ENCODE measurements at places on chromosomes 1 and 21. TPM values are rescaled to one million over a fixed set of nuclear protein-coding genes. Genes with fewer than 3 reads are reported as not detected.

Gene PDPN
- 20.3 TPM for total RNA-seq

Gene CYP4A11
- total RNA-seq = not detected

Gene CFAP141
- total RNA-seq = not detected

Gene SMCP
- total RNA-seq = not detected

Gene IGSF5
- total RNA-seq = 4.1 TPM

Gene XCL2
- total RNA-seq = not detected

Gene ARHGEF16
- 0.89 TPM for total RNA-seq

Gene PKLR
- total RNA-seq = not detected

Gene LAMTOR5
- 256 TPM for total RNA-seq

Gene ATP1B1
- 302 TPM for total RNA-seq

Gene CADM3
- total RNA-seq = 5.3 TPM

Gene PTGER3
- 1.3 TPM for total RNA-seq

Gene PALMD
- total RNA-seq = 114 TPM

Gene MTARC1
- total RNA-seq = 6.9 TPM

Gene LYSMD1
- total RNA-seq = 10.7 TPM

Gene TMEM240
- 7.5 TPM for total RNA-seq

Gene HCRTR1
- 0.46 TPM for total RNA-seq

Gene CAMK1G
- not detected for total RNA-seq

Gene PDZK1
- not detected for total RNA-seq

Gene DRAXIN
- 0.05 TPM for total RNA-seq

Gene TNFAIP8L2
- total RNA-seq = 1.5 TPM

Gene ATF3
- 15.4 TPM for total RNA-seq

Gene CD5L
- 4.9 TPM for total RNA-seq

Gene ATP1A2
- 210 TPM for total RNA-seq

Gene AIRE
- total RNA-seq = not detected

Gene S100B
- total RNA-seq = 5.5 TPM

Gene ERG
- 17.8 TPM for total RNA-seq

Gene CHD5
- not detected for total RNA-seq

Gene PRKAA2
- total RNA-seq = 77.2 TPM

Gene OR11L1
- total RNA-seq = not detected

Data from Right ventricle myocardium superior (tissue), 1 donor.